ENCODE measurements at places on chromosomes 1 and 21.

DNA sequence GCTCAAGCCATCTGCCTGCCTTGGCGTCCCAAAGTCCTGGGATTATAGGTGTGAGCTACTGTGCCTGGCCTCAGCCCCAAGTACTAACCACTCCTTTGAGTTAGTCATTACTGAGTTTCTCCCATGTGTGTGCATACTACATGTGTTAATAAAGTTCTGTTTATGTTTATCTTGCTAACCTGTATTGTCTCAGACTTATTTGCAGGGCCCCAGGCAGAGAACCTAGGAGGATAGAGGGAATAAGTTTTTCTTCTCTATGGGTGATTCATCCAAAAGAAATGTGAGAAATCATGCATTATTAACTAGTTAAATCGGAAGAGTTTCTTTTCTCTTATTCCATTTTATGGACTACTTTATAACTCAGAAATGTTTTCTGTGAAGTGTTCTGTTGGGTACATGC lies 203.9 kb upstream of the CACYBP start:
- no peak for DNase-seq

- no peak for DNase-seq
Measured at GRCh38 chr1:47759936-47760629, 237.1 kb downstream of the TRABD2B start.

DNA sequence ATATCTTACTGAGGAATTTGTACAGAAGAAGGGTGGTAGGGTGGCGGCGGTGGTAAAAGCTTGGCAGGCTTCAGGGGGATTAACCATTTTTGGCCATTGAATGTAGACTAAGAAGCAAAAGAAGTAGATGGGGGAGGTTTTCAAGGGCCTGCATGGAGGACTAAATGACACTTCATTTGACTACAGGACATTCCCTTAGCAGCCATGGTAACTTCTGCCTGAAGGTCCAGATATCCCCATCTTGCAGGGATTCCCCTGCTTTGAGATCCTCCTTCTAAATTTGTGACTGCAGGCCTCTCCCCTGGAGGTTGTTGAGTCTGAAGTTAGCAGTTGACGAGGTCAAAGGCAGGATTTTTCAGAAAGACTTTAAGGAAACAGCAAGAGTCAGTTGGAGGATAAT lies 4.8 kb downstream of the VASH2 start:
- DNase-seq, result no peak

GRCh38 chr21:15875286-15875685 lies 145.5 kb downstream of the USP25 start:
- no peak for DNase-seq

DNA sequence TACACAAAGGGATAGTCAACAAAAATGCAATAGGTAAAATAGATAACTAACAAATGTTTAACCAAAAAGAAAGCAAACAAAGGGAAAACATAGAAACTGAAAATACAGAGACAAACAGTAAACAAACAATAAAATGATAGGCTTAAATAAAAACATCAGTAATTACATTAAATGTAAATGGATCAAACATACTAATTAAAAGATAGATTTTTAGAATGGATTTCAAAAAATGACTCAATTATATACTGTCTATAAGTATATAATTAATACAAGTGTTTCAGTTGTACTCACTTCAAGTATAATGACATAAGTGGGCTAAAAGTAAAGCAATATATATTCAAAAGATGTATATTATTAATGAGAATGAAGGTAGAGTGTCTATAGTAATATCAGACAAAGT lies 101.1 kb downstream of the MRPS6 start:
- no peak for DNase-seq

DNA sequence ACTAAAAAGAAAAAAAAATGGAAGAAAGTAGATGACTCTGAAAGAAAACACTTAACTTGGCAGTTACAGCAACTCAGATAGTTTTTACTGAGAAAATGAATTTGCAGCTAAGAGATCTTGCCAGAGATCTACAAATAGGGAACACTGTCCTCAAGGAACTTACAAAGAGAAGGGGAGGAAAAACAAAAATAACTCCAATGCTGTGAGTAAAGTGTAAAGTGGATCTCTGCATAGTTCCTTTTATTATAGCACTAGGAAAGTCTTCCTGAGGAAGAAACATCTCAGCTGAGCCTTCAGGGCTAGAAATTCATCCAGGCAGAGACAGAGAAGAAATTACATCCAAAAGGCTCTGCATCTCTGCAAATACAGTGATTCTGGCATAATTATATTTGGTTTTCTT lies 3.9 kb downstream of the CD1B start:
- DNase-seq, result no peak

- peak; percentile 15 for DNase-seq
Measured at GRCh38 chr1:193589597-193590040, 403.2 kb upstream of the B3GALT2 start.

GRCh38 chr1:93304716-93305138 lies 41.0 kb upstream of the DR1 start:
- no peak for DNase-seq

DNA sequence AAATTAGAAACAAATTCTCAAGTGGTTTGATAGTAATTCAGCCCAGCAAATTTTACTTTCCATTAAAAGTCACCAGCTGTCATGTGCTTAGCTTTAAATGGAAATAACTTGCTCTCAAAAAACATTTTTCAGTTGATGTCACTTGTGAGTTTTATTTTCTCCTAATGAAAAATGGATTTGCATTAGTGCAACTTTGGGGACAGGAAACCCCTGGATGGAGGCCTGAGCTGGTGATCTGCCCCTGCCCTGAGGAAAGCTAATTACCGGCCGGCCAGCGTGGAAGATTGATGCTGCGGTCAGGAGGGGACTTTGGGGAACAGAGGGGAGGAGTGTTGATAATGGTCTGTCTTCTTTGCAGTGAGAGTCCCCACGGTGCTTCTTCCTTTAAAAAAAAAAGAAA lies 66.8 kb upstream of the ANGPTL1 start:
- DNase-seq, result no peak

DNA sequence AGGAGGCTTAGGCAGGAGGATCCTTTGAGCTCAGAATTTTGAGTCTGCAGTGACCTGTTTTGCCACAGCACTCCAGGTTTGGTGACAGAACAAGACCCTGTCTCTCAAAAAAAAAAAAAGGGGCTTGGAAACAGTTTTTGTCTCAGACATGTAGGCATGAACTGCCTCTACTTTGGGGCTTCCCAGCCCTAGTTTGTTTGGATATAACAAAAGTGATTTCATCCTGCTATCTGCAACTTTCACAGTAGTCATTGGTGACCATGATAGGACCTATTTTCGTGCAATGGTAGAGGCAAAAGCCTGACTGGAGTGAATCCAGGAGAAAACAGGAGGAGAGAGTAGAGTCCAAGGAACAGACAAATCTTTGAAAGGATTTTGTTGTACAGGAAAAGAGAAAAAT lies 20.3 kb upstream of the EVI5 start:
- no peak for DNase-seq

DNA sequence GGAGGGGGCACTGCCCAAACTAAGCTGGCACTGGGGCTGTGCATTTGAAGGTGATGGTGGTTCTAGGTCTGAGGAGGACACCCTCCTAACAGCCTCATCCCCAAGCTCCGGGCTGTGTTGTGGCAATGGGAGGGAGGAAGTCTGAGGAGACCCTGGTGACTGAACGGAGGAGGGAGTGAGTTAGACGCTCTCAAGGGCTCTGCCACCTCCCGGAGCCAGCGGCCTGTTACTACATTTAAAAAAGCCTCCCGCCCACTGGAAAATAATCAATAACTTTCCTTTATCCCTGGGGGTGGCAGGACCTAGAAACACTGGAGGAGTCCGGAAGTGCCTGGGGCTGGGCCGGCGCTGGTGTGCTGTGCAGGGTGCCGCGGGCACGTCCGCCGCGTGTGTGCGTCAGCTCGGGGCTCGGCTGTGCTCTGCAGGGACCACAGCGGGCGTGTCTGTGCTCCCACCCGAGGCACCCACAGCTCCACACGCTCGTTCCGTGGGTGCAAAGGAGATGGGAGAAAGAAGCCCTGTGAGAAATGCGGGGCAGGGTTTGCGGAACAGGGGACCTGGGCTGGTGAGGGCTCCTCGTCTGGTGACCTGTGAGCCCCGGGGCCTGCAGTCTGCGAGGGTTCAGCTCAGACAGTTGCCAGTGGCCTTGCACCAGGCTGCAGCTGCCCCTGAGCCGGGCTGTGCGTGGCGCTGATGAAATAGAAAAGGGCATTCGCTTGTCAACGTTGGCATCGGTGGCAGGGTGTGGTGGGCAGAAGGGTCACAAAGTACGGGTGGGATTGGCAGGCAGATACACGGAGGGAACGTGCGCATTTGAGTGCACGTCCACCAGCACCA lies 5.3 kb downstream of the SAMD11 start:
- DNase-seq, result no peak

GRCh38 chr1:200967693-200968468 lies 55.6 kb downstream of the KIF21B start:
- DNase-seq, result no peak

- DNase-seq, result no peak
Measured at GRCh38 chr1:108524676-108525075, 35.2 kb upstream of the EEIG2 start.

DNA sequence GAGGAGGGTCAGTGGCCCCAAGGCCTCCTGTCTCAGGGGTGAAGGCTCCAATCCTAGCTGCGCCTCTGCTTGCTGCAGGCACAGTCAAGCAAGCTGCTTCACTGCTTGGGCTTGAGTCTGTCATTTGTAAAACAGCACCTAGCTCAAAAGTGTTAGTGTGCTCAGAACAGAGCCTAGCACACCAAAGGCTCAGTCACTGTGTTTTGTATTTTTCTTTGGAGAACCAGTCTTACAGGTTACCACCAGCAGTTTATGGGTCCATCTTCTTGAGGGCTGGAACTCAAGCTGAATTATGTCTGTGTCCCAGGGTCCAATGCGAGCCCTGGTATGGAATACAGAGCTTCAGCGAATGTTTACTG lies 113.6 kb downstream of the DMRTB1 start:
- DNase-seq, result no peak

DNA sequence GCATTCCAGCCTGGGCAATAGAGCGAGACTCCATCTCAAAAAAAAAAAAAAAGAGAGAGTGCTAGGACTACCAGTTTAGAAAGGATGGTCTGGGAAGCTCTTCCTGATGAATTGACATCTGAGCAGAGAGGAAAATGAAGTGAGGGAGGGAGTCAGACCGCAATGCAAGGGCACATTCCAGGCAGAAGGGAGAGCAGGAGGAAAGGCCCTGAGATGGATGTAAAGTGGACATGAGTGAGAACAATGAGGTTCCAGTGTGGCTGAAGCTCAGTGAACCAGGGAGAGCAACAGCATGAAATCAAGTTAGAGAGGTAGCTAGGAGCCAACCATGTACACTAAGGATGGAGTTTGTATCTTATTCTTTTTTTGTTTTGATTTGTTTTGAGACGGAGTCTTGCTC lies 55.9 kb upstream of the SPOCD1 start:
- DNase-seq, result no peak

DNA sequence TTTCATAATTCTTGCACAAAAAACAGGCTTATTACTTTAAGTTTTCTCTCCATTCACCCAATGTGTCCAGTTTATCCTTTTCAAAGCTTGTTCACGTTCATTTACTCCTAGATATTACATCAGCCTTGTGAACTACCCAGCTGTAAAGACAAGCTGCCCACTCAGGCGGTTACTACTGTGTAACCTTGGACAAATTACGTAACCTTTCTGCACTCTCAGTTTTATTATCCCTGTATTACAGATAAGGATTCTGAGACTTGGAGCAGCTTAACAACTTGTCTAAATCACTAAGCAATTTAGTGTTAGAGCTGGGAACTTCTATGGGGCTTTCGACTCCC lies 20.5 kb upstream of the LPAR3 start:
- DNase-seq, result no peak

DNA sequence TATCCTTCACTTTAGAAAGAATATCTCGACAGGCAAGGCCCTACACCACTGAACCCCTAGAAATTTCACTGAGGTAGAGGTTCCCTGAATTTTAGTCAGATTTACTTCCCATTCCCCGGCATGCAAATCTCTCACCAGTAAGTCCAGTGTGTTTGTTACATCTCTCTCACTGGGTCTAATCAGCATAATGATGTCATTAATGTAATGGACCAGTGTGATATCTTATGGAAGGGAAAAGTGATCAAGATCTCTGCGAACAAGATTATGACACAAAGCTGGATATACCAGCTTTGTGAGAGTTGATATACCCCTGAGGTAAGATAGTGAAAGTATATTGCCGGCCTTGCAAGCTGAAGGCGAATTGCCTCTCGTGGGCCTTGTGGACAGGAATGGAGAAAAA lies 7.9 kb downstream of the RNU11 start:
- no peak for DNase-seq

Data from tibial nerve (tissue), 4 donors.